Suppressor macrophage (primary cell): ENCODE measurements at places on chromosomes 6 and 20.

DNA sequence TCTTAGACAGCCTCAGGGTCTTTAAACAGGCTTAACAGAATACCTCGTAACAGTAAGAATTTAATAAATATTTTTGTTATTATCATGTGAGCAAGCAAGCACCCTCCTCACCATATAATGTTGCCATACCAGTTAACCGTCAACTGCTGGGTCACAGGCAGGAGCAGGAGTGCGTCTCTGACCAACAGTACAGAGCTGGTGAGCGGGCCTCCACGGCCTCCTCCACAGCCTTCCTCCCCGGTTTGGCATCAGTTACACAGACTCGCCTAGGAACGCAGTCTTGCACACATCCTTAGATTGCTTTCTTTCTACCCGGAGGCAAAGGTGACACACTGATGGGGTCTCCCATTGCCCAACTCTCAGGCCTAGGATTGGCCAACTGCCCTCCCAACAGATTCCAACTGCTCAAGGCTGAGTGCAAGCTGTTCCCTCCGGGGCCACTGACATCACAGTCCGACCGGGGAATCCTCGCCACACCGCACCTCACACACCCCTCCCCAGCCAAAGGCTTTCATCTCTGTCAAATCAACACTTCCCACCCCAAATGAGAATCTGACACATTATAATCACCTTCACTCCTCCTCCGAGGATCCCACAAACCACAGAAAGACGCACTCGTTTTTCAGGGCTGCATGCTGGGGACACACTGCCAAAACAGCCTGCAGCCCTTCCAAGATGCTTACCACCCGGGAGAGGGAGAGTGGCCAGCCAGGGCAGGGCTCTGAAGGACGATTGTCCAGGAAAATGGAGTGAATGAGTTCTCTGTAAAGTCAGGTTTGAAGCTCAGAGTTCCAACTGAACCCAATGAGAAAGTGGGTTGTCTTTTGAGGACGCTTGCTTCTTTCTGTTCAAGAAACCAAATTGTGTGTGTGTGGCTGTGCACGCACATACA lies 63.2 kb downstream of the PDE10A start:
- DNase-seq = no peak

- peak; percentile 85 for DNase-seq
Measured at GRCh38 chr6:143098054-143098671, 37.5 kb downstream of the AIG1 start.

- peak; percentile 40 for DNase-seq
Measured at GRCh38 chr20:32626859-32627636, 41.9 kb upstream of the NOL4L start.

DNA sequence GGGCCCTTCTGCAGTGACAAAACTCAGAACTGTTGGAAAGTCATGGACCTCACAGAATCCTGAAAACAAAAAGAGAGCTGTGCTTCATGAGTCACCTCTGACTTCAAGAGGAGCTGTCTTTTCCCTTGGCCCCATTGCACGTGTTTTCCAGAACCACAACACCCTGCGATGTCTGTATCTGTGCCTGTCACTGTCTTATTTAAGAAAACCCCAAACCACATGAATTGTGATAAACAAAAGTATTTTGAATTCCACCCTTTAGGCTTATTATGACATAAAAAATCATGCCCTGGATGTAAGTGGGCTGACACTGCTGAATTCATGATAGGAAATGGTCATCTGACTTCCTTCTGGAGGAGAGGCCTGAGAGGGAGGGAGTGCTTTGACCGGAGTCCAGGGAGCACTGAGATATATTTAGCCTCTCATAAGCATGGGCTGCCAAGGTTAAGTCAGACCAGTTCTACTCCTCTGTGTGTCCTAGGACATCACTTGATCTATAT lies 96.4 kb upstream of the DUSP22 start:
- DNase-seq = peak; percentile 63

- no peak for DNase-seq
Measured at GRCh38 chr20:44199877-44200276, 10.7 kb downstream of the OSER1 start.

DNA sequence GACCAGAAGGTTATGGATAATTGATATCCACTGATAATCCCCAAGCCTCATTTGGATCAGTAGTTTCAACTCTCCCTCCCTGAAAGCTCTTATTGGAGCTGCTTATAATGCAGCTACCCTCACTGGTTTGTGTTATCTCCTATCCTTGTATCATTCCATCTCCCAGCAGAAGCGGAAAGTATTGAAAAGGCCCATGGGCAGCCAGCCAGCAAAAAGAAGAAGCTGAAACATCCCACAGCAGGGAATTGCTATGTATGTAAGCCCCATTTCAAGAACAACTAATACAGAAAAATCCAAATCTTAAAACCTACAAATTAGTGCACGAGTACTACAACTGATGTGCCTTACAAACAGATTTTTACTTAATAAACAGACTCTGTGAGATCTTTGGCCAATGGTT lies 269.0 kb upstream of the ECI2 start:
- peak; percentile 9 for DNase-seq

- DNase-seq = no peak
Measured at GRCh38 chr6:152557502-152557901, 79.7 kb downstream of the SYNE1 start.
